ENCODE measurements at places on chromosomes 1 and 21.

GRCh38 chr1:176745945-176746344, 283.0 kb downstream of the PAPPA2 start:
- no peak for DNase-seq

DNA sequence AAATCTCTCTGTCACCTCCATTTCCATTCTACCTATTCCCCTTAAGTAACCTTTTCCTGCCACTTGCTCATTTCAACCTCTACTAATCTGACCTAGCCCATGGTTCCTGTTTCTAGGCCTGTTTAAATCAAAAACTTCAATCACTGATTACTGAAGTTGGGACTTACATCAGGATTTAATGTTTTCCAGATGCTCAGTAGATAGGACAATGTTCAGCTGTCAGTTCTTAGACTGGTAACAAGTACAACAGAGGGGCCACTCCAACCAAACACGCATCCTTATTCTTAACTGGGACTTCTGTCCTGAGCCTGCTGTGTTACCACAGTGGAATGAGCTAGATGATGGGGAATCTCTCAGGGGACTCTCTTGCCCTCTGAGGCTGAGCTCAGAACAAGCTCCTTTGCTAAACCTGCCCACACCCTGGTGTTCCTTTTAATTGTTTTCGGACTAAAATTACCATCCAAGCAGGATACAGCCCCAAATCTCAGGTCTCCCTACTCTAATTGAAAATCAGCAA, 974.6 kb downstream of the TTLL7 start:
- no peak for DNase-seq

DNA sequence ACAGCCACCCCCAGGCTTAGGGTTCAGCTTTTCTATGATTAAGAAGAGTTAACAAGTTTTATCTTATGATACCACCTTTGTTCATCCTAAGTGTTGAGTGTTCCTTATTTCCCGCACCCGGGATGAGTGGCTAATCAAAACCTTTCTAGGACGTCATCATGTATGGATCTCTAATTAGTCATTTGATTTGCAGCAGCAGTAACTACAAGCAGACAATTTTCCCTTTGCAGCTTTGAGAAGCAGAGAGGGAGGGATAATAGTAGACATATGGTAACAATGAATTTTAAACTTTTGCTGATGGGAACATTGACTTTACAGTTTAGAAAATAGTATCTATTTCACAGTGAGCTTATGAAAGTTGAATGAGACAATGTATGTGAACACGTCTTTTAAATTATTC, 30.8 kb upstream of the SLC35F3 start:
- no peak for DNase-seq

DNA sequence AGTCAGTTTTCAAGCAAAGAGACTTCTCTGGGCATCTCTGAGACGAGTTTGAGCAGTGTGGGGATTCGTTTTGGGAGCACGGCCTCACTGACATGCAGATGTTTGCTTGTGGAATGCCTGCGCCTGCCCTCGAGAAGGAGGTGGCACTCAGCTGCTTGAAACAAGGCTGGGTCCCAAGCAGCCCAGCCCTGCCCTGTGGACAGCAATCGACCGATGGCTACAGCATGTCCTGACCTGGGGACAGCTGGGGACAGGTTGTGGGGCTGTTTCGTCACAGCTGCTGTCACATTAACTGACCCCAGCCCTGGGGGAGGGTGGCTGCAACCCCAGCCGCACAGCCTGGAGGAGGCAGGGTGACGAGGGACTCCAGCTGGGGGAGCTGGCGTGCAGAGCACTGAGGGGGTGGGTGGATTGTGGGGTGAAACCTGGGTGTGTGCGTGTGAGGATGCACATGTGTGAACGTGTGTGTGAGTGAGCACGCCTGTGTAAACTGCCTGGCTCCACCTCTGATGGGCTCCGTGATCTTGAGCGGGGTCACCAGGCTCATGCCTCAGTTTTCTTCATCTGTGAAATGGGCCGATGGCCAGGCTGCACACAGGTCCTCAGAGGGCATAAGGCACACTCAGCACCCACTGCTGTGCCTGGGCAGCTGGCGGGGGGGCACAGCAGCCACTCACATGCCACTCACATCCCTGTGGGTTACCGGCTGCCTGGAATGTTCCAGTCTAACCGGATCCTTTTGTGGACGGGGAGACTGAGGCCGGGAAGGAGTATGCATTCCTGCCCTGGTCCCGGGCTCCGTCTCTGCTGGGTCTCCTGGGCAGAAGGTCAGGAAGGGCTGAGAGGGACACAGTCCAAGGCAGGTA, 49.3 kb downstream of the COL18A1 start:
- DNase-seq = no peak

DNA sequence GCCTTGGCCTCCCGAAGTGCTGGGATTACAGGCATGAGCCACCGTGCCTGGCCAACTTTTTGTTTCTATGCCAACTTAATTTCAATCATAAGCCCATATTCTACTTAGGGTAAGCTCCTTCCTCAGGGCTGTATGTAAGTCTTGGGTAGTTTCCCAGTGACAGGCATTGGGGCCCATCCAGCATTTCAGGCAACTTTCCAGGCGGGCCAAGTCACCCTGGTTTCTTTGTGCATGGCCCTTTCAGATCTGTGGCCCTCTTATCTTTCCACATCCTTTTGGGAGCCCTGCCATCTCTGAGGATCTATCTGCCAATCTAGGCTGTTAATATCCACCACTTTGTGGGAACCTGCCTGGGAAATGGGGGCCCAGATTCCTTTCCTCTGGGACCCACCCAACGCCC, 58.7 kb downstream of the TNN start:
- no peak for DNase-seq

DNA sequence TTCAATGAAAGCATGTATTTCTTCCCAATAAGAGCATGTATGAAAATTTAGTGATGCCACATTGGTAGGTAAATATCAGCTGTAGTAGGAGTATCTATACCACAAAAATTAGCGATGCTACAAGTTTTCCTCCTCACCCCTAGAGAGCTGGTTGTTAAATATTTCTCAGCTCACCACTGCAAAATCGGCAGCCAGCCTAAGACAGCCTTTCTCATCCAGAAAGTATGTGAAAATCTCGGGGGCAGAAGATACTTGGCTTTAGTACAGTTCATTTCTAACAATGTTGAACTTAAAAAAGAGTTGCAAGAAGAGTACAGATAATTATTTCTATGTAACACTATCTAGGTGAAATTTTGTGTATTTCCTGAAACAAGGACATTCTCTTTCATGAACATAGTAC, 235.4 kb downstream of the TPR start:
- DNase-seq = no peak

GRCh38 chr1:219312967-219313366, 139.3 kb downstream of the LYPLAL1 start:
- DNase-seq = peak; percentile 35

DNA sequence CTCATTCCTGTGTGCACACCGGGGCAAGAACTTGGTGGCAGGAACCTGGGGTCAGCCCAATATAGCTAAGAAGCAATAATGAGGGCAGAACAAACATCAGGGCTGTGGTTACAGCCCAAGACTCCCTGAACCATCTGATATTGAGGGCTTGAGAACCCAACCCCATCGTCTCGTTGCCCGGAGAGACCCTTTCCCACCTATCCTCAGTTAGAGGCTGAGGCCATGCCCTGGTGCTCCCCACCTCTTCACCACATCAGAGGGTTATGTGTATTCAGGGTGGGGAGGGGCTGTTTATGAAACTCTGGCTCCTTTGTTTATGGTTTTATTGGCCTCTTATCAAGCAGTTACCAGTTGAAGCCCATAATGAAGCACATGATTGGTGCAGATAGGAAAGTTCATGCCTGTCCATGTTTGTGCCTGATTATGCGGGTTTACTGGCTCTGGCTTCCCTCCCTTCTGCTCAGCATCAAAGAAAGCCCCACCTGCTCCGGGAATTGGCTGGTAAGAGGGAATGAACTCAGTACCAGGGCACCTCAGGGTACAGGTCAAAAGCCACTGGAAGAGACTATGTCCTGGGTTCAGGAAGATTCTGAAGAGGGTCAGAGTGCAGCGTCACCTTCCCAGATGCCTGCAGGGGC, 14.5 kb downstream of the NUAK2 start:
- DNase-seq = no peak

DNA sequence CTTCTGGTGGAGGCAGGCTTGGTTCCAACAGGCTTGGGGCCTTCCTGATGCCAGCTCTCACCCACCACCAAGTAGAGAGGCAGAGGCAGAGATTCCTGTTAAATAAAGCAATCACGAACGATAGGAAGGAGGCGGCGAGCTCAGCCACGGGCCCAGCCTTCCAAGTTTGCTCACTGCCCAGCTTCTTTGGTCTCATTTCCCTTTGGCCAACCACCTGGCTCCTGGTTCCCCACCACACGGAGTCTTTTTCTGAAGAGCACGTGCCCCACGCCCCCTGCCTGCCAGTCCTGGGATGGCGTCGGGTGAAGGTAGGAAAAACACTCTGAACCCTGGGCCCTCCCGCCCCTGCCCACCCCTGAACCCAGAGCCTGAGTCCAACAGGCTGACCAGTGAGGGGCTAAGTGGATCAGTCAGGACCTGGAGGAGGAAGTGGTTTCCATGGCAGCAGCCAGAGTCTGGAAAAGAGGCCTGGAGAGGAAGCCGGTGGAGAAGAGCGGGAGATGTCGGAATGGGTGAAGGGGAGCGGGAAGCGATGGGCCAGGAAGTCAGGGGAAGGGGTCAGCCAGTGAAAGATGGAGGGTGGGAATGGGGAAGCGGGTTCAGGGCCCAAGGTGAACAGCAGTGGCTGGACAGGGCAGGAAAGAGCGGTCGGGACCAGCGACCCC, 158.2 kb upstream of the KLHDC7A start:
- DNase-seq = no peak

DNA sequence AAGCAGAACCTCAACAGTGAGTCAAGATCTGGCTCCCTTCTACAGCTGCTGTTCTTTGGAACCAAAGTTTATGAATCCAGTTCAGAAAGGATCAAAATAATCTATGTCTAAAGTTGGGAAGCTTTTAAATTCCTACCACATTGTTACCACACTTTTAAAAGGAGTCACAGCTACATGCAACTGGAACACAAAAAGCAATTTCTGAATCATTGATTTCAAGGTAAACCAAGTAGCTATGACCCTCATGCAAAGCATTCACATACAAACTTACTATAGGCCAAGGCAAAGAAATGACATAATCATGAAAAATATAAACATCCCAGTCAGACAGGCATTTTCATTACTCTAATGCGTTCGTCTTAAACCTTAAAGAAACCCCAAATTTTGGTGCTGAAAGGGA, 3.5 kb downstream of the SIPA1L2 start:
- no peak for DNase-seq

DNA sequence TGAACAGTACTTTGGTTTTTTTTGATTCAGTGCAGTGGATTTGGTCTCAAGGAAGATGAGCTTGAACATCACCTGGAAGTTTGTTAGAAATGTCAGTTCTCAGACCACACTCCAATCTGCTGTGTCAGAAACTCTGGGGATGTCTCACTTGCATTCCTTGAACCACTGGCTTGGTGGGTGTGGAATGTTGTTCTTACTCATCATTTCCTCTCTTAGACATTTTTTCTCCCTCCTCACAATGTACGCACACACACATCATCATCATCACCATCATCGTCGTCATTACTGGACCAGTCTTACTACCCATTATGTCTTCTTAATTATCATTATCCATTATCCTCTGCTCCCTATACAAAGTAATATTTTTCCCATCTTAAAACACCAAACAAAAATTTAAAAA, 91.9 kb upstream of the KCNK2 start:
- peak; percentile 44 for DNase-seq

GRCh38 chr1:101235696-101236515, 913 bp upstream of the S1PR1 start:
- DNase-seq = no peak

DNA sequence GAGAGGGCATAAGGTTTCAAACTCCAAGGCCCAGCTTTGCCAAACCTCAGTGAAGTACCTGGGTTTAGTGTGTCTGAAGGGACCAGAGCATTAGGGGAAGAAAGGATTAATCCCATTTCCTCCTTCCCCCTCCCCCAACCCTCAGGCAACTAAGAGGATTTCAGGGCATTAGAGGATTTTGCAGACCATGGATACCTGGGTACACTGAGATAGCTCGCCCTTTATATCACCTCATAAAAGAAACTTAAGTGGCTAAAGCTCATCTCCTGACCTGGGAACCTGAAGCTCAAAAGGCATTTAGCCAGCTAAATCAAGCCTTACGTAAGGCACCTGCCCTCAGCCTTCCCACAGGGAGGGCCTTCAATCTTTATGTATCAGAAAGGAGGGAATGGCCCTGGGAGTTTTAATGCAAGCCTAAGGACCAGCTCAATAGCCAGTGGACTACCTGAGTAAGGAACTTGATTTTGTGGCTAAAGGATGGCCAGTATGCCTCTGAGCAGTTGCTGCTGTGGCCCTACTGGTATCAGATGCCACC, 26.4 kb upstream of the SMYD3 start:
- no peak for DNase-seq

DNA sequence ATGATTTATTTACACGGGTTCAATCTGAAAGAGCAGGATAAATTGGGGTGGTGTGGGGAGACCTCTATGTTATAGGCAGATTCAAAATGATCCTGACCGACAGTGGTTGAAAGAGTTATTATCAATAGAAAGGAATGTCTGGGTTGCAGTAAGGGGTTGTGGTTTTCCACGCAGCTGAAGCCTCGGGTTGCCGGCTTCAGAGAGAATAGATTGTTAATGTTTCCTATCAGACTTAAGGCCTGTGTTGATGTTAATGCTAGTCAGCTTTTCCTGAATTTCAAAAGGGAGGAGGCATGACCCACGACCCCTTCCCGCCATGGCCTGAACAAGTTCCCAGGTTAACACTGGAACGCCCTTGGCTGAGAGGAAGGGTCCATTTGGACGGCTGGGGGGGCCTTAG, 2.2 kb upstream of the UBE2J2 start:
- DNase-seq = no peak

- DNase-seq = peak; percentile 62
These were observed 37.9 kb upstream of the MPZL1 start for GRCh38 chr1:167683641-167684502.

DNA sequence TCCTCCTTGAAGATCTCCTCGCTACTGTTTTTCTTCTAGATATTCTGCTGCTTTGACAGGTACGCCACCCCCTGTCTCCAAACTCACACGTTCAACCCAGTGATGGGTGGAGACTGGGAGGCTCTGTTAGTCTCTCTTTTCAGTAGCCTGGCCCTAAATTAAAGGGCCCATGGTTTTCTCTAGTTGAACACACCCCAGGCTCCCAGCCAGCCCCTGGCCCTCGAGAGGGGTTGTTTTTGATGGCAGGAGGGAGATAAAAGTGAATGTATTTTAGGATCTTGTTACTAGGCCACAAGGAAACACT, 21.6 kb upstream of the CLDN14 start:
- DNase-seq = no peak

DNA sequence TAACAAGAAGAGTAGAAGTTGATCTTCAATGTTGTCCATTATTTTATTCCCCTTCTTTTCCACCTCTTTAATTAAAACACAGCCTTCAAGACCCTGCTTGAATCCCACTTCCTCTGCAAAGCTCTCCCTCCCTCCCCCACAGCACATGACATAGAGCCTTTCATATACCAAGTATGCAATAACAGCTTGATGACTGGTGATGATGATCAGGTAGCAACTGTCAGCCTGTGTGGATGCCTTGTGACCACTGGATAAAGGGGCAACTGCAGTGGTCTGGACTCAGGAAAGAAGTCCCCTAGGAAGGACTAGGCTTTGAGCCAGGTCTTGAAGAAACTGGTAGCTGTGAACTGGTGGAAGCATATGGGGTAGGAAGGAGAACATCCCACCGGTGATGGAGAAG, 53.8 kb upstream of the PRDX6 start:
- no peak for DNase-seq

Measured in H54 (cell line).